ENCODE measurements at places on chromosomes 3 and 15.

DNA sequence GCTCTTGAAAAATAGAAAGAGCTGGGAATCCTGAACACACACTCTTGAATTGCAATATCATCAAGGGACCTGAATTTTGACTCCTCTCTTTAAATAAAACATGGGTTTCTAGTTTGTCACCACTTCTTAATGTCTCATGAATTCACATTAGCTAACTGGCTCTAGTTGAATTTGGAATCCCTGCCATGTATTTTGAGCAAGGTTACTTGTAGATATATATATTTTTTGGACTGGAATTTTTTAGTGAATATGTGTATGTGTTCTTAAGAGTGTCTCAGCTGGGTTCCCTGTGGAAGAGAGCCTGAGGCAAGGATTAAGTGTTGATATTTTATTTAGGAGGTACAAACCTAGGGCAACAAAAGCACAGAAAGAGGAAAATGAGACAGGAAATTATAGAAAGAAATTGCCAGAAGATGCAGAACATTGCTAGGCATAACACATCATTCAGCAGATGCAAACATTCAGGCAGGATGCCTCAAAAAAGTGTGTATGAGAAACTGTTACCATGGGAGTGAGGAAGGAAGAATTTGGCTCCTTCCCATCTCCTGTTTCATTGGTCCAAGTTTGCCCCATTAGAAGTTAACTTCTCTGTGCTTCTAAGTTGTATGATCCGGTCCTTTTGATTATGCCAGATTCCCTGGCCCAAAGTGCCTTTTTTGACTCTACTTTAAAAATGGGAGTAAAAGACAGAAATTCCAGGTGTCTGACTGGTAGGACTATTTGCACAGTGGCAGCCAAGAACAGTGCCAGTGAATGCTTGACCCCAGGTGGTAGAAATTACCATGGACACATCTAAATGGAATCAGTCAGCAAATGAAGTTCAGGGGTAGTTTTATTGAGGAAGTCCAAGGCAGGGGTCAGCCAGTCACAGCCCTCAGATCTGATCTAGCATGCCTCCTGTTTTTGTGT lies 253.7 kb upstream of the TGFBR2 start:
- DNase-seq: no peak

GRCh38 chr15:66947471-66947870 lies 117.9 kb upstream of the SMAD3 start:
- DNase-seq: no peak

GRCh38 chr3:13415997-13416793 lies 3.9 kb downstream of the NUP210 start:
- no peak for DNase-seq

DNA sequence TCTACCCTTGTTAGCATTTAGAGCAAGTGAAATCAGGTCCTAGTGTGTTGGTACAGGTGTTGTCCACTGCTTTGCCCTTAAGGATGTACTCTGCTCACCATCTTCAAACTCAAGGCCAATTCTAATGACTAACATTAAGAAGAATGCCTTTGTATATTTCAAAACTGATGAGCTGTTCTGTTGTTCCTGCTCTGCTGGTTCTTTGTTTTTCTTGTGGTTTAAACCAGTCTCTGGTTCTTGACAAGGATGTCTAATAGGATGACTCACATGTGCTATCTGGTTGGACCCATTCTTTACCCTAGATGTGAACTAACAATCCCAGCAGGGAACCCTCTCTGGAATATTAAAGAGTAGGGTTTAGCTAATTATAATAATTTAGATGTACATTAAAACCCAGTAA lies 17.3 kb downstream of the ABHD5 start:
- DNase-seq: no peak

DNA sequence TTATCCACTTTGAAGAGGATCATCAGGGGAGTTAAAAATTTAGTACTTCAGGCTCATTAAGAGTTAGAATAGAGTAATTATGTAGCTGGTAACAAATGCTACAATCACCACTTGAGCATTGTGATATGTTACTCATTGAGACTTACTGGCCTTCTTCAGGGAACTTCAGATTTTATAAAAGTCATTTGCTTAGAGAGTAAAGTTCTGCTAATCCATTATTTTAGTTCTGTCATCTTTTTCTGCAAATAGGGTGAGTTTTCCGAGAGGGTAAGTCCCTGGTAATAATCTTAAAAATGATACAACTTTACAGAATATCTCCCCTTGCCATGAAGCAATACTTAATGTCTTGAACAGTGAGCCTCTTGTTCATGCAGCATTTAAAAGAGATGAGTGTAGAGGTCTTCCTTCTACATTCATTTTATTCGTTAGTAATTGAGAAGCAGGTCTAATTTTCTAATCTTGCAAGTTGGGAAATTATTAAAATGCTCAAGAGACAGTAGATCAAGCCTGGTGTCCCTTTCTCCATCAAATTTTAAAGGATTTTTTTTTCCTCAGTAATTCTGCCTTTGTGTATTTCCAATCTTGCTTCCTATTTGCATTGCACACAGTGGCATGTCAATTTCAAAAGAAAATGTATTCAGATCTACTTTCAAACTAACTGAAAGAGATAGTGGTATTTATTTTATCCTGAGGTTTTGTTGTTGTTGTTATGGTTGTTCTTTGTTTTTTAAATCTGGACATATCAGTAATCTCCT lies 52.6 kb downstream of the MBNL1 start:
- no peak for DNase-seq

GRCh38 chr3:186998937-186999368 lies 68.6 kb downstream of the ST6GAL1 start:
- no peak for DNase-seq

- DNase-seq: peak; percentile 10
These were observed 223.0 kb upstream of the P2RY1 start for GRCh38 chr3:152611905-152612304.

GRCh38 chr15:72136170-72137051 lies 18.2 kb downstream of the SENP8 start:
- DNase-seq: no peak

DNA sequence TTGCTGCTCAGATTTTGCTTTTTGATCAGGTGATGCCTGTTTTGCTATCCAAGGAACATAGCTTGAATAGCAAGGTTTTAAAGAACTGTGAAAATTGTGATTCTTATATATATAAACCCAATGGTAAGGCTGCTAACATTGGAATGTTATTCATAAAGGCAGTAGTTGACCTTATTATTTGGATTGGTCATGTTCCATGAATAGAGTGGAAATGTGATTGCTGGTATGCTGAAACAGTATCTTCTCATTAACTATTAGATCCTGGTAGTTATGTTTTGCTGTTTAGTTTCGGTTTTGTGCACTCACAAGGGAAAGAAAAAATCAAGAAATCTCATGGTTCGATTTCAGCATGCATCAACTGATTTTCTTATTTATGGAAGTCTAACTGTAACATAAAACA lies 78.7 kb upstream of the NPHP3 start:
- DNase-seq: no peak

GRCh38 chr15:29613951-29614382 lies 208.3 kb downstream of the TJP1 start:
- DNase-seq: peak; percentile 34

DNA sequence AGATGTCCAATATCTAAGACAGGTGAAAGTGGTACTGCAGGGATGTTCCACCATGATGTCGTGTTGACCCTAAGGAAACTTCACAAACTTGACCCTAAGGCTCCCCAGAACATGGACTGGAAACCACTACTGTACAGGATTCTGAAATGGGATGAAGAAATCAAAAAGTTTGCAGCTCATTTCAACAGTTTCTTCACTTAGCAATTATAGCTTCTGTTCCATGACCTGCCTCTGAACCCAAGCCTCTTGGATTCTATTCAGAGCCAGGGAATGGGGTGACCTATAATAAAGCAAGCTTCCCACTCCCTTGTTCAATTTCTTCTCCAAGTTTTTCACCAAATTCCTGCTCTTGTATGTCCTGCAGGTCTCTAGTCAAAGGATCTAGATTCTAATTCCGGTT lies 40.7 kb downstream of the DUT start:
- DNase-seq: no peak

DNA sequence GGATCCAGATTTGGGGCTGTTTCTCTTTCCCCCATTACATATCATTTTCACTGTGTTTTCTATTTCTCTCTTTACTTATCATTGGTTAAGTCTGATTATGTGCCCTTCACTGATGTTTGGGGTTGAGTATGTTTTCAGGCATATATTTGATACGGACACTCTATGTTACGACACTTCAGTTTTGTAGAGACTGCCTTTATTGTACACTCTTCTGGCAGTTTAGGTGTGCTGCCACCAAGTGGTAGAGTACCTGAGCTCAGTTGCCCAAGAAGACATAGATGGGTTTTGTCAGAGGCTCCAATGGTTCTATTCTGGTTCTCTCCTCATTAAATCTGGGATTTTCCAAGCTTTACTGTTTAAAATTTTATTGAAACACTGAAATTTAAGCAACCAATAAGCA lies 255.0 kb upstream of the ROPN1 start:
- no peak for DNase-seq

GRCh38 chr15:88701561-88702095 lies 62.8 kb downstream of the ISG20 start:
- DNase-seq: no peak

DNA sequence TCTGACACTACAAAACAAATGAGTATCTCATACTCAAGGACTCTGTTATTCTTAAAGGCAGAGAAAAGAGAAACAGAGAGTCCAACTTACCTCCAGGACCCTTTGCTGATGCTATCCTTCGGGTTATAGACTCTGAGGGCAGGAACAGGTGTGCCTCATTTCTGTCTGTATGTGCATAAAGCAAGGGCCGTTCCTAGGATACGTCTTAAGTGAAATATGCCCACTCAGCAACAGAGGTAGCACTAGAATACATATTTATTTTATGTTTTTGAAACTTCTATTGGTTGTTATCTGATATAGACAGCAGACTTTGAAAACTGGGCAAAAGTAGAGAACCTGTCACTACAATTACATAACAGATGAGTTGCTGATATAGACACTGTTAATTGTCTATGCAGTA lies 89.3 kb upstream of the CPNE4 start:
- DNase-seq: no peak

GRCh38 chr3:40878464-40878905 lies 320.8 kb upstream of the CTNNB1 start:
- no peak for DNase-seq

DNA sequence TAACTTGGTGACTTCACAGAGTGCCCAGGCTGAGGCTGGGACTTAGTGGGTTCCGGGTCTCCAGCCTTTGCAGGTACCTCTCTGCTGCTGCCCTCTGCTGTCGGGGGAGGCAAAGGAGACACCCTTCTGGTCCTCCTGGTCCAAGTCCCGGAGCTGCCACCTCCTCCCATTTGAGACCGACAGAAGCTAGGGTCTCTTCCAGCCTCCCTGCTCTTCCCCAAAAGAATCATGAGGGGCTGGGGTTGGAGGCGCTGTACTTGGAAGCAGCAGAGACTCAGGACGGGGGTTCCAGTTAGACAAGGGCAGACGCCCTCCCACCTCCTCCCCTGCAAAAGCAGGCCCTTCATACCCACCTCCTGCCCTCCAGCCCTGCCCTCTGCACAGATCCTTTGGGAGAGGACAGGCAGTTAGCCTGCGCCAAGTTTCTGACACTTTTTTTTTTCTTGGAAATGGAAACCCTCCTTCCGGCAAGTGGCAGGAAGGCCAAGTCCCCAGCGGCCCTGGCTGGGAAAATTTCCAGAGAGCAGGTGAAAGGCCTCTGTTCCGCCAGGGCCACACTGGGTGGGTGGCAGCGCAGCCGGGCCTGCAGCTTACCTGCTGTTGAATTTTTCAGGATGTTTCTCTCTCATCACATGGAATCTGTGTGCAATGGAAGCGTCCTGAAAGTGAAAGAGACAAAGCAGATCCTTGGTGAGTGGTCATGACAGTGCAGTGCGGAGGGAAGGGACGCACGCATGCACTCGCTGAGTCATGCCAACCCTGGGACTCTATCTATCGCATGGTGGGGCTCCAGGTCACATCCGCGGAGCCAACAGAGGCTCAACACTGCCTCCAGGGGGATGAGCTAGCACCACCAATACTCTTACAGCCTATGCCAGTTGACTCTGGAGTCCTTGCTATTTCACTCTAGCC lies 119.9 kb downstream of the DGKG start:
- DNase-seq: peak; percentile 47

- no peak for DNase-seq
These were observed 65.7 kb downstream of the TMCC1 start for GRCh38 chr3:129827765-129828164.

DNA sequence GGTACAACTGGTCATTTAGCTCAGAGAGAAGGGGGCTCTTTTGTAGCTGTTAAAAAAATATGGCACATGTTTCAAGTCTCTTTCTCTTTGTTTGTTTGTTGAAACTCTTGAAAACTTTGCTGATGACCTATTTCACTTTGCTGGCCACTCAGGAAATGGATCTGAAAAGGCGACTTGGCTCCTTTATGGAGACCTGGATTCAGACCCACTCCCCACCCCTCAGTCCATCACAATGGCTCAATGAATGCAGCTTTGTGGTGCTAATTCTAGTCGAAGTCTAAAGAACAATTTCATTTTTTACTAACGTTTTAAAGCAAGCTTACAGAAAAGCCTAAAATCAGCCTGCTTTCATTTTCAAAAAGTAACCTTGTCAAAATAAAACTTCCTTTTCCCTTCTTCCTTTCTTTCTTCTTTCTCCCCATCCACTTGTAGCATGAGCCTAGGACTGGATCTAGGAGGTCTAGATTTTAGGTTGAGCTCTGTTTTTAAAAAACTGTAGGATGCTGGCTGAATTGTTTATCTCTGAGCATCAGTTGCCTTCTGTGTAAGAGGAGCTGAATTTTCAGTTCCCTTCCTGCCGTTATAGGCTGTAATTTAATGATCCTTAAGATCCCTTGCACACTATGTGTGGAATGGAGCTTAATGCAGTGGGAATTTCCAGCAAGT lies 165.5 kb upstream of the FEZF2 start:
- DNase-seq: no peak

- no peak for DNase-seq
These were observed 87.9 kb downstream of the LPP start for GRCh38 chr3:188241883-188242282.

DNA sequence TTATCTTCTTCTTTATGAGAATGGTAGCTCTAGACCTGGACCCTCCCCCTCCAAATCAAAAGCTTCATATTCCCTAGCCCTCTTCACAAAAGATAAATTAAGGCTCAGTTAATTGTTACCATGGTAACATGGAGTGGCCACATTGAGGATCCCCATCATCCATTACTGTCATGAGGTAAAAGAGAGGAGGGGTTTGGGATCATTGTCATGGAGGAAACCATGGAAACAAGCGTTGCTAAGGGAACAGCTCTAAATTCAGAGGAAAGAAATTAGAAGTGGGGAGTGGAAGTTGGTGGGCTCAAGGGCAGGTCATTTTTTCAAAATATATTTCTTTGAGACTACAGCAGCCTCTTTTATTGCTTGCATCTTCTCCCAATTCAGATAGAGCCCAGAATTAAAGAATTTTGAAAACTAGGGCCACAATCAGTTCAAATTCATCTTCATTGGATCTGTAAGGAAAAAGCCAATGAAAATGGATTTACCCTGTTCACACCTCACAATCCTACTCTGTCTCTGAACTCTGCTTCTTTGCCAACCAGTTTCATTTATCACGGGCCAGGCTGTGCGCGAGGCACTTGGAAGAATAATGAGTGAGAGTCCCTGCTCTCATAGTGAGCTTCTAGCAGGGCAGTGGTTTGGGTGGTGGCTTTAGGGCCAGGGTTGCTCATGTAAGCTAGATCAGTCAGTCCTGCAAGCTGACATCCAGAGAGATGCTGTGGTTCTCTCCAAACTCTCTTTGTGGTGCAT lies 11.6 kb upstream of the AEN start:
- DNase-seq: no peak

All from SK-N-SH (cell line).